ENCODE measurements at places on chromosomes 2 and 18. TPM values are rescaled to one million over a fixed set of nuclear protein-coding genes. Genes with fewer than 3 reads are reported as not detected.

CKAP2L gene
- polyA plus RNA-seq = 0.24 TPM

LDLRAD4 gene
- 13.8 TPM for polyA plus RNA-seq

PNO1 gene
- polyA plus RNA-seq = 14.3 TPM

RNF103 gene
- 24.1 TPM for polyA plus RNA-seq

DNA sequence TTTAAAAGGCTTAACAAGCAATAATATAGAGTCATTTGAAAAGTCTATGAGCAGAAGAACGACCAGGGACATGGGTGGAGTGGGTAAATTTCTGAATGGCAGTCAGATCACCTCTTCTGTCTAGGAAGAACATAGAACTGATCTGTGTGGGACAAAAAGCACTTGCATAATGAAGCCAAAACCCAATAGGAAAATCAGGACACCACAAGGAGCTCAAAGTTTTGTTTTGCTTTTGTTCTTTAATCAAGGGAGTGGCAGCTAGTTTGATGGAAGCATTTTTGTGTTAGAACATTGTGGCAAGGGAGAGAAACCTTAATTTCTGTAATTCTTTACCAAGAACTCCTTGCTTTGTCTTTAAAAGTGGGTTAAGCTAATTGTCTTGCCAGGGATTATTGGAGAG lies 240.2 kb upstream of the TANK start:
- no peak for DNase-seq

GRCh38 chr2:15127876-15128275 lies 433.3 kb downstream of the NBAS start:
- DNase-seq = no peak

- no peak for DNase-seq
Observed at GRCh38 chr2:241903121-241904010, 33.8 kb downstream of the RTP5 start.

DNA sequence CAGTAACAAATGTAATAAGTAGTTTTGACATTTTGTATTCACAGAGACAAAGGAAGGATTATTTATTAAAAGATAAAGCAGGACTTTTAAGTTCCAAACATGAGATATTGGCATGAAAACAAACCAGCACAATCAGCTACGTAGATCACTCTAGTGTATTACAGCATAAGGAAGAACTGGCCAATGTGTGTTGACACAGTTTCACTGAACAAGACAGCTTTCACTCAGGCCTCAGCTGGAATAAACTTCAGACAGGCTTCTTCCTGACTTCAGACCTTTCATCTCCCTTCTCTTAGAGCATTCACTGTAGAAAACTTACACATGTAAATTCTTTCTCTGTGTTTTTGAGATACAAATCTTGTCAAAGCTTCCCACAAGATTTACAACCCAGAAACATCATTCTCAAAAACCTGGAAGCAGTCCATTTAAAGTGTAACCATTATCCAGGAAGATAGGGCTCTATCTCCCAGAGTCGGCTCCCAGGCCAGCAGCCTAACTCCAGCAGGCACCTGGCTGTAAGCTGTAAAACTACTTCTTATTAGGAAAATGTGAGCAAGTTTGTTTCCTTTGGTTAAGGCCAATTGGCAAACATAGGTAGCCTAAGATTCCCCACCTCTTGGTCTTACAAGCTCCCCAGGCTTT lies 768.3 kb upstream of the CDH7 start:
- DNase-seq = no peak

DNA sequence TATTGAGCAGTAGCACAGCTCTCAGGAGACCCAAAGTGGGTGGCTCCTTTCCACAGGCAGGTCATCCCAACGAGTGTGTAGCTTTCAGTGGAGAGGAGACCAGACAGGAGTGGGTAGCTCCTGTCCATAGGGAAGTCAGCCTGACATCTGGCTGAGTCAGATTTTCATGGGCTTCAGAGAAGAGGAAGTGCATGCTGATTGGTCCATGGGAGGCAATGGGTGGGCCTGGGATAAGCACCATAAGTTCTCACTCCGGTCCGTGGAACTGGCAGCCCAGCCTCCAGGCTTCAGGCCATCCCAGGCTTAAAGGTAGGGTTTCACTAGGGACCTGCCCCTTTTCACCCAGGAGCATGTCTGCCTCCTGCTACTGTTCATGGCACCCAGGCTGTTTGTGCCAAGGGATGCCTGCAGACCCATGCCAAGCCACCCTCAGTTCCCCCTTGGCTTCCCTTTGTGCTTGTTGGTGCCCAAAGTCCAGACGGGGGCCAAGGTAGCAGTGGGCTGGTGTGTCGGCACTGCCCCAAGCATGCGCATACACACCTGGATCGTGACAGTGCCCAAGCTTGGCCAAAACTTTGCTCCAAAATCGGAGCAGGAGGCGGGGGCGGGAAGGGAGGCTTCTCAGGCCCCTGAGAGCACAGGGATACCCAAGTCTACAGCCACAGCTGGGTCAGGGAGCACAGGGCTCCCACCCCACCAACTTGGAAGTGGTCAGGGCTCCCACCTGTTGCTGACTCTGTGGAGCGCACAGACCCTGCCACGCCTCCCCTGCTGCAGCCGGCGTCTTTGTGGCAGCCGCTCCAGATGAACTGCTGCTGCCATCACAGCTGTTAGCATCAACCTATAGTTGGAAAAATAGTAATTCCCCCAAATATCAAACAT lies 26.4 kb downstream of the MARCHF7 start:
- no peak for DNase-seq

GRCh38 chr18:69839497-69839896 lies 108.2 kb downstream of the CD226 start:
- DNase-seq = no peak

- no peak for DNase-seq
Observed at GRCh38 chr2:64488050-64488974, 34.4 kb downstream of the LGALSL start.

DNA sequence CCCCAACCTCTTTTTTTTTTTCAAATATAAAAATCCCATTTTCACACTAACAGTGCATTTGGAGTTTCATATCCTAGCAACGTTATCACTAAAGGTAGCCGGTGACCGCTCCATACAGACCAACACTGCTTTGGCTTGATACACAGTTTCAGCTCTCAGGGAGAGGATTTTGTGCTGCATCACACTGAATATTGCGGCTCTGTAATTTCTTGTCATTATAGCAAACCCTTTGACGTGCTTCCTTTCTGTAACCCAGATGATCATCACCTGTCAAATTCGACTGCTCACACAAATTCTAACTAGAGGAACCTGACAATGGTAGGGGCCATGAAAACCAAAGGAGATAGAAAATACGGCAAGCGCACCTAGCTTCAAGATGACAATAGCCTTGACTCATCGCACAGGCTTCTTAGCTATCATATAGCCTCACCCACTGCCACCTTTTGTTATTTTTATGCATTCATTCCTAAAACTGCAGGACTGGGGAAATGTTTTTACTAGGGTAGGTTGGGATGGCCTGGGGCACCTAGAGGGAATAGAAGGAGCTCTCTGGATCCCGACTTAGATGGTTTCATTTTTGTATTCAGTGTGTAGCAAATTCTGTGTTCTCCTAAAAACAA lies 582.9 kb upstream of the PIK3C3 start:
- DNase-seq = no peak

DNA sequence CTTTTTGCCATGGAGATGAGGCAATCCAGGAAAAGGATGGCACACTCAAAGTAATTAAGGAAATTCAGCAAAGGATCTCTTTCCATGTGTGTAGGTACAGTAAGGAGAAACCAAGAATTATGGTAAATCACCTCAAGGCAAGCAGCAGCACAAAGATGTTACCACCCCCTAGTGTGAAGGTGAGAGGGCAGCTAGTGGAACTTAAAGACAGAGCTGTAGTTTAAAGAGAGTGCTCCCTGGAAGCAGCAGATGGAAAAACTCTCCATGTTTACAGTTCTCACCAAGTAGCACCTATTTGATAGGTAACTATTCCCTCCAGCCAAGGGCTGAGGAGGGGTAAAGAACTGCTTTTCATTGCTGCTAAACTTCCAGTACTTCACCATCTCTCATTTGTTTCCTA lies 860.4 kb upstream of the CRIM1 start:
- no peak for DNase-seq

DNA sequence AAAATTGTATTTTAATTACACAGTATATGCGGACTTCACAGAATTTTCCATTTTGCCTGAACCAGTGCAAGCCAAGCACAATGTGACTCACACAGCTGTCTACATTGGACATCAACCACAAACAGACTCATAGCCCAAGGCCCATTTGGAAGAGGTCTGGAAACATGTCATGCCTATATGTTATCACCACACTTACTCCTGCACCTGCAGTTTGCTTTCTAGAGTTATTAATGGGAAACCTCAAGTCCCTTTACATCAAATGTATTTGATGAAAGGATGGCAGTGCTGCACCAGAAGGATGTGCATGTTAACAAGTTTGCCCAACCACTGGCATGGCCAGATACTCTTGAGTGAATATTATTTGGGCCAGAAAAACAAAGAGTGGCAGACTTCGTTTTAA lies 548.9 kb upstream of the CDH2 start:
- DNase-seq = no peak

DNA sequence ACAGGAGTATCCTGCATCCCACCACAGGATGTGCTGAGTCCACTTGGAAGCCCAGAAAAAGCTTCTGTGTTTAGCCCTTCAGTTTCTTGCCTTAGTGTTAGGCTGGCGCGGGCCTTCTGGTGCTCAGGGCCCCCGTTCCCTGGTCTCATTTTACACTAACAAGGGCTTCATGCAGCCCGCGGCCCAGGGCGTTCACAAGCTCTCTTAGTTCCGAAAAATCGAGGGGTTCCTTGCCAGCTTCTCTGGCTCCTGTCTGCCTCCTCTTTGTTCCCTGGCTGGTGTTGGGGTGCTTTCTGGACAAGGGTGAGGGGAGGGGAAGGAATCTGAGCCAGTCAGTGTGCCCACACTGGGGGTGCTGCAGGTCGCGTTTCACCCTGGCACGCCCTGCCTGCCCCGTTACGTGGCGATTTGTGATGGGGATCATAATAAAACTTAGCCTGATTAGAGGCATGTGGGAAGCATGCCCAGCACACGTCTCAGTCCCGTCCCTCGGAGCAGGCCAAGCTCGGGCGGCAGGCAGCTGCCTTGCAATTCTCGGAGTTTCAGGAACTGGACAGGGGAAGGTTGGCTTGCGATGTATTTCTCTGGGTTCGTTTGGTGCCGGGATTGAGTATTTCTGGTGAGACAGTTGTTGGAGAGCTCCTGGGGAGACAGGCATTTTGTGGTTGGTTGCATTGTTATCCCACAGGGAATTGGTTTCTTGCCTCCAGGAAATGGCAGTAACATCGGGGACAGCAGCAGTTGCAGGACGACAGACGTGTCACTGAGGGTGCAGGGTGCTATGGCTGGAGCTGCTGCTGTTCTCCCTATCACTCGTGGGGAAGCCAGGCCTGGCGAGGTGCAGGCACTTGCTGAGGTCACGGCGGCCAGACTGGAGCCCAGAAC lies 22.9 kb downstream of the SH3BP4 start:
- DNase-seq = no peak
